ENCODE measurements at places on chromosomes 2 and 18. TPM values are rescaled to one million over a fixed set of nuclear protein-coding genes. Genes with fewer than 3 reads are reported as not detected.

Gene CDH2
- total RNA-seq, result 17.4 TPM

Gene DNAH7
- 0.50 TPM for total RNA-seq

Gene GATA6
- total RNA-seq, result 15.6 TPM

Gene POTEI
- not detected for total RNA-seq

Gene MOGAT1
- not detected for total RNA-seq

Gene TMEM169
- total RNA-seq, result under 0.01 TPM

Gene EIF2AK2
- total RNA-seq, result 27.3 TPM

Gene FIGN
- total RNA-seq, result 11.3 TPM

Gene STPG4
- not detected for total RNA-seq

Gene MAP3K19
- total RNA-seq, result not detected

Gene IL1B
- total RNA-seq, result 2.7 TPM

DNA sequence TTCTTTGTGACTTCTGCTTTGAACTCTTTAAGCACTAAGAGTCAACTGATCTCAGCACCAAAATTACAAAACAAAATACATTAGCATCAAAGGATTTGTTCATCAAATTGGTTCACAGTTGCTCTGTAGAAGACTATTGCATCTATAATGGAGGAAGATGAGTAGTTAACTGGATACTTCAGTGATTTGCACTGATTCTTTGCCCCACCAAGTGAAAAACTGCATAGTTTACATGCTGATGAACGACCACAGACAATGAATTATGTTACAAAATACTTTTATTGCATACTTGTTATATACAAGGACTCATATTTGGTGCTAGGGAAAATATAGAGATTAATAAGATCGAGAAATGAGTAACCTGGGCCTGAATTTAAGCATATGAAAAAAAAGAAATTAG lies 107.2 kb downstream of the SCG2 start:
- no peak for DNase-seq

DNA sequence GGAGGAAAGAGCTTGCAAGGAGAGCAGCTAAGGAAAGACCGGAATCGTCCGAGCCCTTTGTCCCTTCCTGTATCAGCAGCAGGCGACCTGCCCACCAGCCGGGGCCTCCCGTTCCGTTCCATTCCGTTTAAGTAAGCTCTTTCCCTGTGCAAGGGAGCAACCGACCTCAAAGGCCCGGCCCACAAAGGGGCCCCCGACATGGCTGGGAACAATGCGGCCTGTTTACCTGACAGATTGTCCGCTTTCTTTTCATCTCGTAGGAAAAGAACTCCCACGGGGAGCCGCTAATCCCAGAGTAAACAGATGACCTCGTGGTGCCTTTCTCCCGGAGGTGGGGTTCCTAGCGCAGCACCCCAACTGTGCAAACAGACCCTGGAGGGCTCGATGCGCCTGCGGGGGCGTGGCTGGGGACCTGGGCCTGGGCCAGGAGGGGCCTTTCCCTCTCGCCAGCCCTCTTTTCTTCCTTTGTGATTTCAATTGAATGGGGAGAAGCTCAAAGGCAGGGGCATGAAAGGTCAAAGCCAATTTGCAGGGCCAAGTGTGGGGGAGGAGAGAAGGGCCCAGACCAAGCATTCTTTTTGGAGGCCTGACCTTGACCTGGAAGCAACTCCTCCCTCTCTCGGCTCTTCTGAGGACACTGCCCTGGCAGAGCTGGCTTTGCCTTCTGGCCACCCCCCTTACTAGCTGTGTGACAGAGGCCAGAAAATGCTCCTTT lies 120.2 kb downstream of the INHBB start:
- DNase-seq, result no peak

DNA sequence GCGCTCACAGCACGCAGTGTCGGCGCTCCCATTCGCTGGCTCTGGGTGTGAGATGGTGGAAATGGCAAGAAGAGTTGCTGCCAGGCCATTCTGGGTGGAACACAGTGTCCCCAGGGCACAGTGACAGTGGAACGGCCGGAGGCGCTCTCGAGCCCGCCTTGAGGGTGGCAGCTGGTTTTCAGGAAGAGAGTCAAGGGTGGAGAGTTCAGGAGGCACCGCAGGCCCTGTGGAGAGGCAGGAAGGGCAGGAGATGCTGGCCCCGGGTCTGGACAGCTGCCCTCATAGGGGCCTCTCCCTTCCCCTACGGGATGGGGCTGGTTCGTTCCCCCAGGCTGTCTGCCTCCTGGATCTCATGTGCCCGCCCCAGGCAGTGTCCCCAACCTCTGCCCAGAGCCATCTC lies 12.5 kb downstream of the GPC1 start:
- no peak for DNase-seq

DNA sequence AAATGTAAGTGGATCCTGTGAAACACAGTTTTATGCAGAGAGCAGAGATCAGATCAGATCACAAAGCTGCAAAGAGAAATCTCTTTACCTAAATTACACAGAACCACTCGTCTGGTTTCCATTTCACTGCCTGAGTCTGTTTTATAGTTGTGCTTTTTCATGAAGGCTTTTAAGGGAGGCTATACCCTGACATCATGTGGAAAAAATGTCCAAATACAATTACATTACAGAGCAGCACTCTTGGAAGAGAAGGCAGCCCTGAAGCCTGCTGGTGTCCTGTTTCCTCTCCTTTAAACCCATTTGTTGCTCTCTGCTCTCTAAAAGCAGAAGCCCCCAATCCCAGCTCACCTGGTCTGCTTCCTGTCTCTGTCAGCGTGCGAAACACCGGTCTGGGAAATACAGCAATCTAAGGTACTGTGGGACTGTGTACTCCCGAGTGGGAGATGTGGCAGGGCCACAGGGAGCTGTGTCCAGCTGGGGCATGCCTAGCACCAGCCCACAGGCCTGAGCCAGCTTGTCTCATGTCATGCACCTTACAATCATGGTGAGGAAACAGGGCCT lies 24.8 kb upstream of the ZFP36L2 start:
- no peak for DNase-seq

- no peak for DNase-seq
These were observed 185.8 kb downstream of the NRP2 start for GRCh38 chr2:205868053-205868452.

DNA sequence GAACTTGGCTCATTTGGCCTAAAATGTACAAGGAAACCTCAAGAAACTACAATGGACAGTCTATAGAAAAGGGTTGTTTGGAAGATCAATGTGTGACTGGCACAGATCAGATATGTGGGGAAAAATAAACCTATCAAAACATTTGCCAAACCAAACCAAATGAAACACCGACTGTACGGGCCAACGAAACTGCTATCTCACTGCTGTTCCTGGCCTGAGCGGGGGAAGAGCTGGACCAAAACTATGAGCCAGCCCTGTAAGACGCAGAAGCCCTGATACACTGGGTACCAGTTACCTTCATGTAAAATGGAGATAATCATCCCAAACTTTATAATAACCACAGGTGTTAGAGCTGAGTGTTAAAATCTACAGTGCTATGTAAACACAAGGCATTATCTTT lies 11.7 kb downstream of the CDC42EP3 start:
- no peak for DNase-seq

GRCh38 chr2:30957591-30957990 lies 150.3 kb upstream of the CAPN13 start:
- DNase-seq, result no peak

DNA sequence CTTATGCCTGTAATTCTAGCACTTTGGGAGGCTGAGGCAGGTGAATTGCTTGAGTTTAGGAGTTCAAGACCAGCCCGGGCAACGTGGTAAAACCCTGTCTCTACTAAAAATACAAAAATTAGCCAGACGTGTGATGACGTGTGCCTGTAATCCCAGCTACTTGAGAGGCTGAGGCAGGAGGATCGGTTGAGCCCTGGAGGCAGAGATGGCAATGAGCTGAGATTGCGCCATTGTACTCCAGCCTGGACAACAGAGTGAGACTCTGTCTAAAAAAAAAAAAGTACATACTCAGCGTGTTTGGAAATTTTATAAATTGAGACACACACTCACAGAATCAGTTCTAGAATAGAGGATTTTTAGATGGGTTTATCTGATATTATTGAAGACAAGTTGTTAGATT lies 17.1 kb upstream of the GIGYF2 start:
- no peak for DNase-seq

DNA sequence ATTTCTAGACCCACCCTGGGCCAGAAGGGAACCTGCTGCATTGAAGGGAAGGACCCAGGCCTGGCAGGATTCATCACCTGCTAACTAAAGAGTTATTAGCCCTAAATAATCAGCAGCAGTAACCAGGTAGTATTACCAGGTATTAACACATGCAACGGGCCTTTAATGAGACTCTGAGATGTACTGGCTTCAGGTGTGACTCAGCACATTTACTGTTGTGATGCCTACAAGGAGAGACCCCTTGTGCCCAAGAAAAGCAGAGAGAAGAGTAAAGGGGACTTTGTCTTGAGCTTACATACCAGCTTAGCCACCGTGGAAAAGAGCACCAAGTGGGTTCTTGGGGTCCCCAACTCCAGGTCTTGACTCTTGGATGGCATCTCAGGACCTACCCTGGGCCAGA lies 243.1 kb upstream of the SLC39A10 start:
- no peak for DNase-seq

GRCh38 chr2:3034856-3035255 lies 342.8 kb downstream of the EIPR1 start:
- no peak for DNase-seq

DNA sequence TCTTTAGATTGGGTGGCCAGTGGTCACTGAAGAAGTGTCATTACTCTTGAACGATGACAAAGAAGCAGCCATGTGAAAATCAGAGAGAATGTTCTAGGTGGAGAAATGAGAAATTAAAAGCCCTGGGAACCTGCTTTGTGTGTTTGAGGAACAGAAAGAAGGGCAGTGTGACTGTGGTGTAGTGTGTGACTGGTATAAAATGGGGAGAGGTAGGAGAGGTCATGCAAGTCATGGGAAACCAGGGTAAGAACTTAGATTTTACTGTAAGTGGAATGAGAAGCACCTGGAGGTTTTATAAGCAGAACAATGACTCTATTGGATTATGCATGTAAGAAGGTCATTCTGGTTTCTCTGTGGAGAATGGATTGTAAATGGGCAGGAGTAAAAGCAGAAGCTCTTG lies 12.2 kb downstream of the ICOS start:
- DNase-seq, result no peak

DNA sequence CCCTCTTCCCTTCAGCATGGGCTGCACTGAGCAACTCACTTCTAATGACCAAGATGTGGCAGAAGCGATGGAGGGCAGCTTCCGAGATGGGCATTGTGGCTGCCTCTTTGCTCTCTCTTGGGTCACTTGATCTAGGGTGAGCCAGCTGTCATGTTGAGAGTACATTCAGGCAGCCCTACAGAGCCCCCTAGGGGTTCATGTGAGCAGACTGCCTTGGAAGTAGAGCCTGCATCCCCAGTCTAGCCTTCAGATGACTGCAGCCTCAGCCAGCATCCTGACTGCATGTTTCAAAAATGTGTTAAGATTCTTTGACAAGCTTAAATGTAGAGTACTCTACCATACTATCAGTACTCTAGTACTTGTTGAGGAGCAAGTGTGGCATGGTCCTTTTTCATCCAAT lies 143.9 kb downstream of the NCK2 start:
- DNase-seq, result no peak

- DNase-seq, result no peak
These were observed 68.1 kb downstream of the CCDC178 start for GRCh38 chr18:33372442-33372841.

DNA sequence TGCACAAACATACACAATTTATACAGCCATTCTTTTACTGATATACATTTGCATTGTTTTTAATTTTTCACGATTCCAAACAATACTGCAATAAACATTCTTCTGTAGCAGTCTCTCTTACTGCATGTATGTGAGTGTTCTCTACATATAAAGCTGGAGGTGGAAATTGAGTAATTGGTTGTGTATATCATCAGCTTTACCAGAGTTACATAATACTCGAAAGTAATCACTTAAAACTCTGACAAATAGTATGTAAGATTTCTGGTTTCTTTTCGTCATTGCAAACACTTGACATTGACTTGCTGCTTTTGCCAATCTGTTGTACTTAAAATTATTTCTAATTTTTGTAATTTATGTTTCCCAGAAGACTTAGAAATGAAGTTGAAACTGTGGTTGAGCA lies 110.2 kb downstream of the TDRD15 start:
- no peak for DNase-seq

DNA sequence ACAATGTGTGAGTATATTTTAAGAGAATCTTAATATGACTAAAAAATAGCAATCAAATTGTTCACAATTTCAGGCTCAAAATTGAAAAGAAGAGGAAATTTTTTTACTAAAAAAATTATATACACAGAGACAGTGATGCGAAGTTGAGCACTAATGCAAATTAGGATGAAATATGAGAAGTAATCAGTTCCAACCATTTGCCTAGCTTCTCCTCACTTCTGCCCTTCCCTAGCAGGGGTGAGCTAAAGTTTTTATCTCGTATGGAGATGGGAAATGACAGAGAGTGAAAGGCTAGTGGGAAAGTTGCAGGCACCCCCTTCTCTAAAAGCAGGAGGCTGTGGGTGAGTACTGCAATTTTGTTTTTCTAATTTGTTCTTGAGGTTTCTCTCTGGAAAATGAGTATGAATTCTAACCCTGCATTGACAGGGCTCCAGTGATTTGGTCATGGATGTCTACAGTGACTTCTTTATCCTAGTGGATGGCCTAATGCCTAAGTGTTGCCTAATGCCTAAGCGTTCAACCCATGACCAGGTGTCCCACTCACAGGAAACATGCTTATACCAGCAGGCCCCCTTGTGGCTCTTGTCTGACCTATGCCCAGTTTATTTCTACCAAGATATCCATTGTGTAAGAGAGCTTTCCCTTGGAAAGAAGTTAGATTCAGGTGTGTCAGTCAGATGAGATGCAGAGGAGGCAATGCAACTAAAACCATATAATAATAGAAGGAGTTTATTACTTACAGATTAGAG lies 78.0 kb upstream of the HNMT start:
- DNase-seq, result no peak

- no peak for DNase-seq
These were observed 59.9 kb upstream of the PID1 start for GRCh38 chr2:229330952-229331351.

DNA sequence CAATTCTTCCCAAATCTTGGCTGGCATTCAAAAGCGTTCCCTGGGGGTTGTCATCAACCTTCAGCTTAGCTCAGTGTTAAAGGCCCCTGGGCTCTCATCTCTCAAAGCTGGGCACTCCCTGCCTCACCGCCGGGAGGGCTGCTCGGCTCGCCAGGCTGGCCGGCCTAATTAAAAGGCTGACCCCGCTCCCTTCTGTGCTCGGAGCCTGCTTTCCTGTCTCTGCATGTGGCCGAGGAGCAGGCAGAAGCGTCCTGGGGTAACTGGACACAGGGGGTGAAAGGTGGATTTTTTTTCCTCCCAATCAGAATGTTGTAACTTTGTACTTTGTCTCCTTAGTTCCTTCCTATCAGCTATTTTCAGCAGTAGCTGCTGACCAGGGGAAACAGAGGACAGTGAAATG lies 231.1 kb downstream of the GBX2 start:
- no peak for DNase-seq

GRCh38 chr2:189874586-189875320 lies 90.5 kb downstream of the PMS1 start:
- no peak for DNase-seq

GRCh38 chr2:192137451-192137850 lies 57.3 kb downstream of the TMEFF2 start:
- no peak for DNase-seq

DNA sequence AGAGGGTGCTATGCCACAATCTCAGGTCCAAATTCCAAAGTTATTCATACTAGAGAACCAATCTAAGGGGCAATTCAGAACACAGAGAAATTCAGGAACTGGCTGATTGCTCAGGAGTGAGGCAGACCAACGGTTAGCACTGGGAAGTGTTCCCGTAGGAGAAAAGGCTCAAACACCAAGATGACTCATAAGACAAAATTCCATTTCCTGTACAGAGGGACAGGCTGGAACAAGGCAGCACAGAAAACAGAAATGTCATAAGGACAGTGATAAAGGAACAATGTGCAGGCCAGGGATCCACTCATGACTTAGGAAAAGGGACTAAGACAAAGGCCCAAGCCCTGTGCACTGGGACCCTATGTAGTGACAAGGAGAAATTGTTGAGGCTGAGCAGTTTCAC lies 54.2 kb downstream of the PDE1A start:
- no peak for DNase-seq
